ENCODE measurements at places on chromosomes 6 and 20. TPM values are rescaled to one million over a fixed set of nuclear protein-coding genes. Genes with fewer than 3 reads are reported as not detected.
A peak's percentile ranks its signal among the peaks of the same experiment; 100 is the strongest.

DNA sequence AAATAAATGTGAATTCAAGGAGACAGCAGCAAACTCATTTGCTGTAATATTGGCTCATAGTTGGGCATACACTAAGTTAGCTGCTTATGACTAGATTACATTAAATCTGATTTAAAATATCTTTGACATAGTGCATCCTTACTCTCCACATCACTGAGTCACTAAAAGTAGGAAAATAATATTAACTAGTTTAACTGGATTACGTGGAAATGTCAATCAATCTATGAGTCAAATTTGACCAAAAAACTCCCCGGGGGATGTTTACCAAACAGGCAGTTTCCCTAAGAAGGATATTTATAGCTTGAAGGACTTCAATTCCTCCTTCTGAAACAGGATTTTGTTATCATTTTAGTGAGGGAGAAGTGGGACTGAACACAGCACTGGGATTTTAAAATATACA is 366.5 kb downstream of the ESR1 start:
- no peak for DNase-seq

TTLL9 gene
- total RNA-seq, result 1.2 TPM

GRCh38 chr20:21019814-21020658 is 86.1 kb downstream of the LINC00237 start:
- no peak for DNase-seq

- DNase-seq, result no peak
Observed at GRCh38 chr6:158912655-158913054, 87.3 kb downstream of the RSPH3 start.

- DNase-seq, result peak; percentile 62
Observed at GRCh38 chr20:46757754-46758678, 48.6 kb downstream of the SLC2A10 start.

BPIFB4 gene
- not detected for total RNA-seq

DNA sequence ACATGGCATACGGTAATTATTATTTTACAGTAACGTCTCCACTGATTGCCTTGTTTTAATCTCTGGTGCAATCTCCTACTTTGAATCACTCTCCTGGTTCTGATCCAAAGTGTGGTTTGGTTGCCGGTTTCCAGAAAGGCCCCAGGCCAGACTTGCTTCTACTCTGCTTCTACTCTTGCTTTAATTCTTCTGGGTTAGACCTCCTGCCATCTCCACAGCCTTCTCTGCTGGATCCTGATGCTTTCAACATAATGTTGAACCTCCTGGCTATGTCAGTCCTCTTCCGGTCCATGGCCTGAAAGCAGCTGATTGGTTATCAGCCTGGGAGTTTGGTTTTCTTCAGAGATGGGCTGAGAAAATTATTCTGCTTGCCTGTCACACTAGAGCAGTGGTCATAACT is 266.5 kb upstream of the RIMS1 start:
- DNase-seq, result no peak

DNA sequence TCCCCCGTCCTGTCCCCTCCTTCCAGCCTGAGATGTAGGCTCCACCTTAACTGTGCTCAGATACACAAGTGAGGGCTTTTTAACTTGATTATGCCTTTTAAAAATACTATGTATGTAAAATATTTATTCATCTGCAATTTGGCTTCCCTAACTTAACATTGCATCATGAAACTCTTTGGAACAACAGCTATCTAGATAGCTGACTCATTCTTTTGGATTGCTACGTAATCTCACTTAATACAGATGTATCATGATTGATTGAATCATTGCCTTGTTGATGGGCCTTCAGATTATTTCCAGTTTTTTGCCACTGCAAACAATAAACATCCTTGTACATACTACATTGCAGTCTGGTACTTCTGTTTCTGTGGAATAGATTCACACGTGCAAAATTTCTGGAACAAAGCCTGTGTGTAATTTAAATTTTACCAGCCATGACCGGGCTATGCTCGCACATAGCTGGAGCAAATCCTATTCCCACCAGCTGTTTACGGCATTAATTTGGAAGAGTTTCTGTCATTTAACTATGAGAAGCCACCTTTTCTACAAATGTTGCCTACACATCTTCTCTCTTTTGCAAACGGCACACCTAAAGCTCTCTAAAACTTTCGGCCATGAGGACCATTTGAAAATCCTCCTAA is 6.5 kb downstream of the PRND start:
- DNase-seq, result no peak

- no peak for DNase-seq
Observed at GRCh38 chr6:388202-388903, 3.2 kb upstream of the IRF4 start.

GRCh38 chr20:50192364-50193198 is 2.0 kb downstream of the CEBPB start:
- DNase-seq, result peak; percentile 61

SLC17A9 gene
- total RNA-seq, result under 0.01 TPM

DNA sequence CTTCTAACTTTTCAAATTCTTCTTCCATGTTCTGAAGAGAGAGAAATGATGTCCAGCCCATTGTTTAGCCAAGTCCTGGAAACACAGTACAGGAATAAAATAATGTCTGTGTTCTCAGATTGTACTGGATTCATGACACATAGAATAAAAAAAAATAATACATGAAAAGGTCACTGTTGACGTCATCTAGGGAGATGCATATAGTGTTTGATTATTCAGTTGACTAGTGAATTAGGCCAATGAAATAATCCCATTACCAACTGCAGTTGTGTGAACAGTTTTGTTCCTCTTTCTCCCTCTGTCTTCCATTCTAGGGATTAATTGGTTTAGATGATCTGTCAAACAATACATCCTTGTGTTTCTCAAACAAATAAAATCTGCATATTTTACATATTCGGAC is 222.8 kb downstream of the ALDH8A1 start:
- DNase-seq, result no peak

DSE gene
- 20.4 TPM for total RNA-seq

GRCh38 chr20:62378215-62378614 is 8.7 kb upstream of the RPS21 start:
- DNase-seq, result no peak

- DNase-seq, result no peak
Observed at GRCh38 chr20:63782521-63782971, 43.0 kb downstream of the SLC2A4RG start.

DNA sequence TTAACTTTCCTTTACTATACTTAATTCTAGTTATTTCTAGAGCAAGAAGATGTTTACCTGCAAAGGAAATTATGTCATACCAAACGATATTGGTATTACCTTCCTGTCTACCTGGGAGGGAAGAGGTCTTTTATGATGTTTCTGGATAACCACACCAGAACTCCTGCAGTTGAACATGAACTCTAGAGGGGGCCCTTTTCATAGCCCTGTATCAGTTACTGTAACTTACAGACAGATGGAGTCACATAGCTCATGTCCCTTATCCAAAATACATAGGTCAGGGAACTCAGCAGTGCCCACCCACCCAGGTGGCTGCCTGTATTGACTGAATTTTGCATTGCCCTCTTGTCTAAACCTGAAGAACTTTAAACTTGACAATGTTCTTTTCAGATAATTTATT is 35.1 kb upstream of the MYL9 start:
- no peak for DNase-seq

DNA sequence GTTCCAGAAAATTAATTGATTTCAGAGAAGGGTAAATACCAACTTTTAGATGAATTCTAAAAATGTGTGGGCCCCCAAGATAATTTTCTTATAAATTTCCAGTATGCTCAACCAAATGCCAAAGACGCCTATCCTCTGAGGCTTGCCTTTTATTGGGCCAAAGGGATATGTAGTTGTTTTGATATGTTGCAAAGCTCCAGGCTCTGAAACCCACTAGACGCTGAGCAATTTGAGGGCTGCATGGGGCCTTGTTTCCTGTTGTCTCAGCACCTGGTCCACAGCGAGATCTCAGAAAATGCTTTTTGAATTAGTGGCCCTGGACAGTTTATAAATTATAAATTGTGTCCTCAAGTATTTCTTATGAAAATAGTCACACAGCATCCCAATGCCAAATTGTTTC is 397.2 kb downstream of the SAMD5 start:
- no peak for DNase-seq

ADGB gene
- under 0.01 TPM for total RNA-seq

GRCh38 chr20:58297394-58297793 is 12.1 kb upstream of the RAB22A start:
- no peak for DNase-seq

- no peak for DNase-seq
Observed at GRCh38 chr20:32964575-32964974, 39.7 kb downstream of the SUN5 start.

- no peak for DNase-seq
Observed at GRCh38 chr6:23339268-23339667, 769.9 kb downstream of the HDGFL1 start.

PRRT1 gene
- 0.41 TPM for total RNA-seq

GRCh38 chr6:126060400-126060799 is 74.1 kb downstream of the TRMT11 start:
- no peak for DNase-seq

DNA sequence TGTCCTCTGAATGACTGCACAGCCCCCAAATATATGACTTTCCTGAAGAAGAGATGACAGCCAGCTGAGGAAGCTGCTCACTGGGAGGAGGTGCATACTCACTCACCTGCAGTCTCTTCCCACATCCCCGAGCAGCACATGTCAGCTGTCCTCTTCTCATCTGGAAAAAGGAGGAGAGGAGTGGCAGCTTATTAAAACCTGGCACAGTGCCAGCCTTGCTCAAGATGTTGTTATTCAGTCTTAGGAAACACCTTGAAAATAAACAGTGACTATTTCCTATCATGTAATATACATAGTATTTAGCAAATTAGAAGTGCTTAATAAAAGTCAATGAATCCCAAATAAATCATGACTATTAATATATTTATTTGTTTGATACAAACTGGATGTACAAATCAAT is 232.9 kb downstream of the EPM2A start:
- no peak for DNase-seq

ZNF184 gene
- total RNA-seq, result 37.9 TPM

SCRT2 gene
- total RNA-seq, result 1.6 TPM

DNA sequence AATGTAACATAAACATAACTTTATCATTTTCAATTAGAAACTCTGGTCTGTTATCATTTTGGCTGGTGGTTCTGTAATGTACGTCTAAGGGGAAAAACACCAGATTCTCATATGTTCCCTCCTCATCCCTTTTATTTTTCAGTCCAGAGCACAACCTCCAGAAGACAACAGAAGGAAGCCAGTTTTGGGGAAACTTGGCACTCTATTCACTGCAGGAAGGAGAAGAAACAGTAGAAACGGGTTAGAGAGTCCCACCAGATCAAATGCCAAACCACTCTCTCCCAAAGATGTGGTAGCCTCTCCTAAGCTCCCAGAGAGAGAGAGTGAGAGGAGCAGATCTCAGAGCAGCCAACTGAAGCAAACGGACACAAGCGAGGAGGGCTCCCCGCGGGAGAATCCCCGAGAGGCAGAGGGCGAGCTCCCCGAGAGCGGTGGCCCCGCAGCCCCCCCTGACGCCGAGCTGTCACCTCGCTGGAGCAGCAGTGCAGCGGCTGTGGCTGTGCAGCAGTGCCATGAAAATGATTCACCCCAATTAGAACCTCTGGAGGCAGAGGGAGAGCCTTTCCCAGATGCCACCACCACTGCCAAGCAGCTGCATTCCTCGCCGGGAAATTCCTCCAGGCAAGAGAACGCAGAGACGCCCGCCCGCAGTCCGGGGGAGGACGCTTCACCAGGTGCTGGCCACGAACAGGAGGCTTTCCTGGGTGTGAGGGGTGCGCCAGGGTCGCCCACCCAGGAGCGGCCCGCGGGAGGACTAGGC is 117.8 kb downstream of the RTN4IP1 start:
- peak; percentile 32 for DNase-seq

SAMD3 gene
- 18.3 TPM for total RNA-seq

DNA sequence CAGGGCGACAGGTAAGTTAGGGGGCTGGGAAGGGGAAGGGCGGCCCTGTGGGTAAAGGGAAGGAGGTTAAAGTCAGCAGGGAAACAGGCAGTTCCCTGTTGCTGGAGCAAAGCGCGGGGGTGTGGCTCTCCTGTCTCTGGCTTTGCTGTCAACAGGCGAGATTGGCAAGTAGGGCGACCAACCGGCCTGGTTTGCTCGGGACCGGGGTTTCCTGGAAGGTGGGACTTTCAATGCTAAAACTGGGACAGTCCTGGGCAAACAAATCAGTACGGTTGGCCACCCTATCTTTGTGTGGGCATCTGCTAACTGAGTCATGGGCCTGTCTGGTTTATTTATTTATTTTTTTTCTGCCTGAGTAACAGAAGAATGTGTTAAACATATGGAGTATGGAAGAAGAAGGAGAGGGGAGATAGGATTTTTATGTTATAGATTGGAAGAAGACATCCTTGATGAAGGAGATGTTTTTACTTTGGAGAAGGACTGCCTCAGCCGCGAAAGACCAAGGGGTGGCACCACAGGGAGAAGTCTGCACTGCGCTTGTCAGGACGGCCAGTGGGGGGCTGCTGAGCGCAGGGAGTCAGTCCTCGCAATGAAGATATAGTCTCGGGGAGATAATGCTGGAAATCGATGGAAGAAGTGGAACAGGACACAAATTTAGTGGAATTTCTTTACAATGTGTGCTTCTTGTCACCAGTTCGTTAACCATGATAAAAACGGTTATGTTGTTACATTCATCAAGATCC is 43.4 kb upstream of the ESR1 start:
- DNase-seq, result peak; percentile 13

GRCh38 chr6:156877126-156877863 is 100.1 kb downstream of the ARID1B start:
- DNase-seq, result no peak

- DNase-seq, result no peak
Observed at GRCh38 chr20:58241766-58242465, 13.5 kb upstream of the ANKRD60 start.

- DNase-seq, result peak; percentile 32
Observed at GRCh38 chr6:7727086-7727945, 1.4 kb downstream of the BMP6 start.

GRCh38 chr6:42841844-42842584 is 37.4 kb upstream of the RPL7L1 start:
- DNase-seq, result no peak

DNA sequence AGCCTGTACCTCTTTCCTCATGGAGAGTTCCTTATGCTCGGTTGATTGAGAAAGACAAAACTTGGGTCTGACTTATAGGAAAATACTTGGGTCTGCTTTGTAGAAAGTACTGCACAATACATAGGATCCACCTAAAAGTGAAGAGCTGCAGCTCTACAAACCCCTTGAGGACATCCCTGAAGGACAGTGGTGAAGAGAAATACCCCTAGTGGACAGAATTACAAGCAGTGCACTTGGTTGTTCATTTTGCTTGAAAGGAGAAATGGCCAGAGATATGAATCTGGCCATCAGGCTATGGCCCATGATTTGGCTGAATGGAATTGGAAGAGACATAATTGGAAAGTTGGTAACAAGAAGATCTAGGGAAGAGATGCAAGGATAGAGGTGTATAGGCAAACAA is 8.3 kb downstream of the CD24 start:
- no peak for DNase-seq

- DNase-seq, result no peak
Observed at GRCh38 chr20:1060985-1061384, 57.4 kb upstream of the PSMF1 start.

GRCh38 chr6:41591859-41592502 is 45.8 kb downstream of the FOXP4 start:
- peak; percentile 79 for DNase-seq

- no peak for DNase-seq
Observed at GRCh38 chr6:157398151-157398550, 17.2 kb downstream of the ZDHHC14 start.

- no peak for DNase-seq
Observed at GRCh38 chr20:61065853-61066252, 186.2 kb upstream of the CDH4 start.

NR2E1 gene
- 6.1 TPM for total RNA-seq

Measured in frontal cortex (tissue), 4 donors.